ENCODE measurements at places on chromosomes 1 and 21.

- DNase-seq = peak; percentile 2
Observed at GRCh38 chr1:72837781-72838180, 555.4 kb upstream of the NEGR1 start.

DNA sequence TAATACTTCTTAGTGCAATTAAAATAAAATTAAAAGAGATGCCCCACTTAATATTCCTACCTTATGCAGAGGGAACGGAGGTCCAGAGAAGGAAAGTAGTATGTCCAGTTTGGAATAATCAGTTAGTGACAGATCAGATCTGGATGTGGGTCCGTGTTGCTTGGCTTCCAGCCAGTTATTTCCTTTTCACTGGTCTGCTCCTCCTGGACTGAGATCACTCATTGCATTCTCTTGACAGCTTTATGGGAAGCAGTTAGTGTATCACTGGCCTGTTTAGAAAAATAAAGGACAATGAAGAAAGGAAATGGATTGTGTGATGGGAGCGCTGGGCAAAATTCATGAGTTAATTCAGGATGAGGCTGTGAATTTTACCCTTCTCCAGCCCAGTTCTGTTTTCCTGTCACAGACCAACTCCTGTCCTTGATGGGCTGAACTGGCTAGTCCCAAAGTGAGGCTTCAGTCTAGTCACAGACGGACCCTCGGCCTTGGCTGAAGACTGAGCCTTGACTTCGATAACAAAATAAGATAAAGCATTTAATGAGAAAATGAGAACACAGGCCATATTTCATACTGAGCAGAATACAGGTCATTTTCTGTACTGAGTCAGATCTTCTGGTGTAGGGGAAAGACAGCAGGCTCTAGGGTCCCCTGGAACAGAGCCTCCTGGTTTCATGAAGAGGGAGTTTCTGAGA is 85.2 kb upstream of the TRABD2B start:
- DNase-seq = no peak

GRCh38 chr1:81650776-81651175 is 150.0 kb upstream of the ADGRL2 start:
- DNase-seq = no peak

- no peak for DNase-seq
Observed at GRCh38 chr1:247301176-247301540, 30.5 kb downstream of the ZNF496 start.

DNA sequence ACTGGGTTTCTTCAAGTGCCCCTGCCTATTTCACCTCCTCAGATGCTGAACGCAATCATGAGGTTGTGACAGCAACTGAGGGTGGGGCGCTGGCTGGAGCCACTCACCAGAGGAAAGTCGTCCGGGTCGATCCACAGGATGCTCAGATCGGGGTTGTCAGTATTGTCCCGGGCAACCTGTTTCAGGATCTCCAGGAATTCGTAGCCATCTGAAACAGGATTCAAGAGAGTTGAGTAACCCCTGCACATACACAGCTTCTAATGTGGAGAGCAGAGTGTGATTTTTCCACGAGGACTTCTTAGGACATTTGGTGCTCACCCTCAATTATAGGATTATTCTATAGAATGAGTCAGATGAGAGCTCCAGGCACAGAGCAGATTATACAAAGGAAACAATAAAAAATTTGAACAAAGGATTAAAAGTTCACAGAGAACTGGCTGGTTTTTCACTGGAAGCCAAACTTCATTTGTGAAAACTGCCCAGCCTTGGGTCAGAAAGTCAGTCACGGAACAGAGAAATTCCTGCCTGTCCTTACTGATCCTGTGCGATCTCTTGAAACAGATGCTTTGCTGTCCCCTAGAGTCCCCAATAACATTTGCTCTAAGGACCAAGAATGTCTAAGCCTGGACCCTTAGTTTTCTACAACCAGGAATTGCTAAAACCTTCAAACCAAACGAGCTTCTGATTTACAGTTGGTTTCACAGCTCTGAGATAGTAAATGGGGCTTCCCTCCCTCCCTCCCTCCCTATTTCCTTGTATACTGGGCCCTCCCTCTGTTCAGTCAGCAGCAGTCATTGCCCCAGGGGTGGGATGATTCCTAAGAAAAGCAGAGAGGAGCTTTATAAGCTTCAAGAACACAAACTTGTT is 63.2 kb downstream of the CASQ2 start:
- no peak for DNase-seq

Measured in Daoy (cell line).